ENCODE measurements at places on chromosomes 2 and 18. TPM values are rescaled to one million over a fixed set of nuclear protein-coding genes. Genes with fewer than 3 reads are reported as not detected.
A peak's percentile ranks its signal among the peaks of the same experiment; 100 is the strongest.

The VIL1 gene
- total RNA-seq, result not detected

The HOXD8 gene
- total RNA-seq, result not detected

The TGOLN2 gene
- 61.7 TPM for total RNA-seq

The C1QL2 gene
- total RNA-seq, result not detected

The ZNF892 gene
- 2.7 TPM for total RNA-seq

The PIAS2 gene
- 28.9 TPM for total RNA-seq

The ARL5A gene
- 45.5 TPM for total RNA-seq

The GPBAR1 gene
- total RNA-seq, result not detected

The HADHA gene
- 111 TPM for total RNA-seq

DNA sequence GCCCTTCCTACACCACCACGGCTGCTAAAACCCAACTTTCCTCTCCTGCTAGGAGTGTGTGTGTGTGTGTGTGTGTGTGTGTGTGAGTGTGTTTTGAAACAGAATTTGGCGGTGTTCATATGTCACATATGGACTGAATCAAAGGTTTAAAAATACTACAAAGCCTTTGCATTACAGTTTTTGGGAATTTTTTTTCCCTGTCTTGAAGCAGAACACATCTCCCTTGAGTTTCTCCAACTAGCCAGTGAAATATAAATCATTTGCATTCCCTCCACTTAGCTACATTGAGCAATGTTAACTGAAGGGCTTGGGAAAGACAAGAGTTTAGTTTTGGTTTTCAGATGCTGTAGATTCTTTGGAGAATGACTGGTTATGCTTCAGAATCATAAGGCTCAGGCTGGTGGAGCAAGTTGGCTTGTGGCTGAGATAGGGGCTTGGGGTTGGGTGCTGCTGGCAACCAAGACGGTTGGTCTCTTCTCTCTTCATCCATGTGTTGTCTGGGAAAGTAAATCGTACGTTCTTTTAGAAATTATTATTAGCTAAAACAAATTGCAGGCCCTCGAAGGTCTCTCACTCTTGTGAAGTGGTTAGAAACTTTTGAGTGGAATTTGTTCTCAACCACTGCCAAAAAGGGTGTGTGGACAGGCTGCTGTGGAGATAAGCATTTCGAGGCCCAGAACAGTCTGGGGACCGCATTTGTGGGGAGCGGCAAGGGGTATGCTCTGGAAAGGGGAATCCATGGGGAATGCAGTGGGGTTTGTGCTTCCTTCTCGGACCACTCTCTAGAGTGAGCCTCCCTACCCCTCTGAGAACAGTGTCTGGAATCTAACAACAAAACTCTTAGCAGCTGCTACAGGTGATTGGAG, 1.4 kb downstream of the NRP2 start:
- peak; percentile 79 for DNase-seq
- peak overlapping the region; percentile 90 for H3K27ac ChIP-seq
- peaks cover 7% of the 10 kb centered on the region for H3K36me3 ChIP-seq
- peak overlapping the region; percentile 90 for H3K4me3 ChIP-seq

DNA sequence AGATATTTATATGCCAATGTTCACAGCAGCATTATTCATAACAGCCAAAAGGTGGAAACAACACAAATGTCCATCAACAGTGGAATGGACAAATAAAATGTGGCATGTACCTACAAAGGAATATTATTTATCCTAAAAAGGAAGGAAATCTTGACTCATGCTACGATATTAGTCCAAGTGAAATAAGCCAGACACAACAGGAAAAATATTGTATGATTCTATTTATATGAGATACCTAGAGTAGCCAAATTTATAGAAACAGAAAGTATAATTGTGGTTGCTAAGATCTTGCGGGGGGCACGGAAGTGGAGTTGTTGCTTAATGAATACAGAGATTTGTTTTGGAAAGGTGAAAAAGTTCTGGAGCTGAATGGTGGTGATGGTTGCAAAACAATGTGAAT, 33.0 kb upstream of the CCDC150 start:
- H3K27me3 ChIP-seq, result no peaks in the 10 kb centered on the region
- H3K4me1 ChIP-seq, result peaks cover 7% of the 10 kb centered on the region
- H3K27ac ChIP-seq, result no peak overlapping the region

DNA sequence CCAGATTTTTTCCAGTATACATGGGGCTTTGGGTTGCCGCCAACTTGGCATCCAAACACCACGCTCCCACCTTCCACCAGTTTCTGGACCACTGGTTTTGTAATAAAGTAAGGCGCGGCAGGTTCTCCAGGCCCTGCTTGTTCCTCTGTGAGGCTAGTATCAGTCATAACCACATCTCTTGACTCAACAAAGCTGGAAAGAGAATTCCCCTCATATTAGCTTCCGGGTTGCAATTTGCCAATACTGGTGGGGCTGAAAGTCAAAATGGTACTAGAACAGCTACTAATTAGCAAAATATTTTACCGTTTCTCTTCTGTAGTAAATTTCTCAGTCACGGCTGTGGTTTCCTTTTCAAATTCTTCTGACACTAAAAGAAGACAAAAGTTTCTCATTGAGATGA, 25.0 kb downstream of the TTN start:
- no peak overlapping the region for H3K27ac ChIP-seq

GRCh38 chr2:110943070-110943634, 177.6 kb upstream of the BCL2L11 start:
- H3K36me3 ChIP-seq, result no peaks in the 10 kb centered on the region
- DNase-seq, result no peak
- no peak overlapping the region for H3K27ac ChIP-seq
- H3K4me3 ChIP-seq, result no peak overlapping the region
- no peaks in the 10 kb centered on the region for H3K4me1 ChIP-seq
- H3K27me3 ChIP-seq, result peaks cover 22% of the 10 kb centered on the region

GRCh38 chr2:979069-979928, 28.6 kb downstream of the SNTG2 start:
- no peaks in the 10 kb centered on the region for H3K27me3 ChIP-seq
- H3K36me3 ChIP-seq, result no peaks in the 10 kb centered on the region
- no peak for DNase-seq
- H3K4me3 ChIP-seq, result no peak overlapping the region

- H3K4me3 ChIP-seq, result no peak overlapping the region
- H3K27me3 ChIP-seq, result no peaks in the 10 kb centered on the region
- H3K27ac ChIP-seq, result no peak overlapping the region
- peaks cover 3% of the 10 kb centered on the region for H3K36me3 ChIP-seq
- no peak for DNase-seq
- no peaks in the 10 kb centered on the region for H3K4me1 ChIP-seq
These were observed 11.7 kb downstream of the PASK start for GRCh38 chr2:241137276-241138190.

GRCh38 chr2:46414701-46415100, 64.7 kb upstream of the TMEM247 start:
- H3K4me1 ChIP-seq, result peaks cover 2% of the 10 kb centered on the region
- H3K36me3 ChIP-seq, result no peaks in the 10 kb centered on the region
- H3K27me3 ChIP-seq, result no peaks in the 10 kb centered on the region
- DNase-seq, result no peak
- H3K27ac ChIP-seq, result no peak overlapping the region

DNA sequence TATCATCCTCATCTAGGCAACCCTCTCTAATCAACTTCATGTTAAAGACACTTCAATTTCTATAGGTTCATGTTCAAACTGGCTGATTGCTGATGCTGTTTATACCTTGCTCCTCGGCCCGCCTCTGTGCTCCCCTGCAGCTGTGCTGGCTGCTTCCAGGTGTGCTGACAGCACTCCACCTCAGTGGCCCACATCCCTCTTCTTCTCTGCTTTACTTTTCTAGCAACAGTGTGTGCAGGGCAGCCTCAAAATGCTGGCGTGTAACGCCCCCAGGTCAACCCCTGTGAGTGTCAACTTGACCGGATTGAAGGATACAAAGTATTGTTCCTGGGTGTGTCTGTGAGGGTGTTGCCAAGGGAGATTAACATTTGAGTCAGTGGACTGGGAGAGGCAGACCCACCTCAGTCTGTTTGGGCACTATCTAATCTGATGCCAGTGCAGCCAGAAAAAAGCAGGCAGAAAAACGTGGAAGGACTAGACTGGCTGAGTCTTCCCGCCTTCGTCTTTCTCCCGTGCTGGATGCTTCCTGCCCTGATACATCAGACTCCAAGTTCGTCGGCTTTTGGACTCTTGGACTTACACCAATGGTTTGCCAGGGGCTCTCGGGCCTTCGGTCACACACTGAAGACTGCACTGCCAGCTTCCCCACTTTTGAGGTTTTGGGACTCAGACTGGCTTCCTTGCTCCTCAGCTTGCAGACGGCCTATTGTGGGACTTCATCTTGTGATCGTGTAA, 94.7 kb downstream of the COL6A3 start:
- H3K36me3 ChIP-seq, result peaks cover 27% of the 10 kb centered on the region
- peak overlapping the region; percentile 95 for H3K27ac ChIP-seq
- DNase-seq, result no peak
- no peaks in the 10 kb centered on the region for H3K27me3 ChIP-seq
- no peak overlapping the region for H3K4me3 ChIP-seq

DNA sequence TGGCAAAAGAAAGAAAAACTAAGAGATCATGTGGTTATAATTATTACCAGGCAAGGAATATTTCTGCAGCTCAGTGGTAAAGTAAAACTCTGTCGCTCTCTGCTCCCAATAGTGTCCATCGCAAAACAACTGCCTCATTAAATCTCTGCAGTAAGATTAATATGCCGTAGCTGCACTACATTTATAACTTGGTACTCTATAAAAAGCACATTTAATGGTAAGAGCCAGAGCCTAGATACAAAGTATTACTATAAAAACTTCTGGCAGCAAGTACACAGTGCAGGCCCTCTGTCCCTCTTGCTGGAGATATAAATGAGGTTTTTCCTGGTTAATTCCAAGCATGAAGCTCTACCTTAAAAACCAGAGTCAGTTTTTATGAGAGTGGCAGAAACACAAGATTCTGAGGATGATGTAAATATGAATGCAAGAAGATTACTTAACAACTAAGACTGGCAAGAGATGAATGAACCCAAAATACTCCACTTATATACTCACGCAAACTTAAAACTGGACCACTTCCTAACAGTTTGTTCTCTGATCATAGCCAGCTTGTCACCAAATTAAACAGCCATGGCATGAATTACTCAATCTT, 25.5 kb downstream of the ZNF521 start:
- DNase-seq, result peak; percentile 6
- H3K4me1 ChIP-seq, result 0 out of 2 replicates have a peak, but pooled peaks cover 3% of the 10 kb centered on the region
- H3K27ac ChIP-seq, result no peak overlapping the region
- H3K36me3 ChIP-seq, result peaks cover 6% of the 10 kb centered on the region
- H3K27me3 ChIP-seq, result no peaks in the 10 kb centered on the region
- no peak overlapping the region for H3K4me3 ChIP-seq

GRCh38 chr2:147998203-147998602, 22.3 kb downstream of the ORC4 start:
- no peak overlapping the region for H3K27ac ChIP-seq
- no peak for DNase-seq
- H3K27me3 ChIP-seq, result no peaks in the 10 kb centered on the region
- no peak overlapping the region for H3K4me3 ChIP-seq
- H3K4me1 ChIP-seq, result 0 out of 2 replicates have a peak, but pooled peaks cover 3% of the 10 kb centered on the region
- peaks cover 6% of the 10 kb centered on the region for H3K36me3 ChIP-seq

- no peak overlapping the region for H3K4me3 ChIP-seq
- peaks cover 21% of the 10 kb centered on the region for H3K27me3 ChIP-seq
- DNase-seq, result no peak
- H3K27ac ChIP-seq, result no peak overlapping the region
- no peaks in the 10 kb centered on the region for H3K4me1 ChIP-seq
These were observed 45.3 kb downstream of the TNFRSF11A start for GRCh38 chr18:62370366-62370765.

DNA sequence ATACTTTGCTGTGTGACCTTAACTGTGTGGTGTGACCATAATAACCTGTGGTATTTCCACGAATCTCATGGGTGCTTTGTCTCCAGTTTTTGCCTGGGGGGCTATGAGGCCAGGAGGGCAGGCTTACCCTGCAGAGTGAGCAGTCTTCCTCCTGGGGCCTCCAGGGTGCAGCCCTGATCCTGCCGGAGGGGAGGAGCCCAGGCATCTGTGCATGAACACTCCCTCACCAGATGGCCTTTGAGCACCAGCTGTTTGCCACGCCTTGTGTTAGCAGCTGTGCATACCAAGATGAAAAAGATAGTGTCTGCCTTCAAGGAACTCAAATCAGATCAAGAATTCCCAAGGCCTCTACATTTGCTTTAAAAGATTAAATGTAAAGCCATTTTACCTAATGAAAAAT, 75.0 kb upstream of the RBM44 start:
- no peaks in the 10 kb centered on the region for H3K27me3 ChIP-seq
- H3K4me1 ChIP-seq, result peaks cover 14% of the 10 kb centered on the region
- peak; percentile 57 for DNase-seq
- no peak overlapping the region for H3K4me3 ChIP-seq

GRCh38 chr2:240814280-240814679, 5.7 kb downstream of the KIF1A start:
- no peak for DNase-seq
- H3K27me3 ChIP-seq, result peaks cover 26% of the 10 kb centered on the region
- H3K4me3 ChIP-seq, result no peak overlapping the region
- H3K36me3 ChIP-seq, result no peaks in the 10 kb centered on the region
- no peak overlapping the region for H3K27ac ChIP-seq

- DNase-seq, result no peak
- no peaks in the 10 kb centered on the region for H3K4me1 ChIP-seq
- peaks cover 31% of the 10 kb centered on the region for H3K27me3 ChIP-seq
- no peaks in the 10 kb centered on the region for H3K36me3 ChIP-seq
- H3K27ac ChIP-seq, result no peak overlapping the region
- H3K4me3 ChIP-seq, result no peak overlapping the region
These were observed 158.7 kb downstream of the CLIP4 start for GRCh38 chr2:29273685-29274611.

DNA sequence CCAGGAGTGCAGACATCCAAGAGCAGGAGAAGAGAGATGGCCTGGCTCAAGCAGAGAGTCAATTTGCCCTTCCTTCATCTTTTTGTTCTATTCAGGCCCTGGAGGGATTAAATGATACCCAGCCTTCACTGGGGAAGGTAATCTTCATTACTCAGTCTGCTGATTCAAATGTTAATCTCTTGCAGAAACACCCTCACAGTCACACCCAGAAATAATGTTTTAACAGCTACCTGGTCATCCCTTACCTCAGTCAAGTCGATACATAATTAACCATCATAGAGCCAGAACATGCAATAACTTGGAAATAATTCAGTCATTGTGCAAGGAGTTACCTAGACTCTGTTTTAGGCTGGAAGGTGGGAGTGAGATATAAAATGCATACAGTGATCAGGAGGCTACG, 163.7 kb upstream of the TNP1 start:
- no peak overlapping the region for H3K27ac ChIP-seq
- no peak for DNase-seq
- H3K27me3 ChIP-seq, result peaks cover under 1% of the 10 kb centered on the region
- no peak overlapping the region for H3K4me3 ChIP-seq
- H3K4me1 ChIP-seq, result no peaks in the 10 kb centered on the region

GRCh38 chr2:43057742-43058725, 168.4 kb downstream of the ZFP36L2 start:
- no peak overlapping the region for H3K4me3 ChIP-seq
- H3K27me3 ChIP-seq, result no peaks in the 10 kb centered on the region
- H3K4me1 ChIP-seq, result peaks cover 8% of the 10 kb centered on the region
- H3K36me3 ChIP-seq, result no peaks in the 10 kb centered on the region

DNA sequence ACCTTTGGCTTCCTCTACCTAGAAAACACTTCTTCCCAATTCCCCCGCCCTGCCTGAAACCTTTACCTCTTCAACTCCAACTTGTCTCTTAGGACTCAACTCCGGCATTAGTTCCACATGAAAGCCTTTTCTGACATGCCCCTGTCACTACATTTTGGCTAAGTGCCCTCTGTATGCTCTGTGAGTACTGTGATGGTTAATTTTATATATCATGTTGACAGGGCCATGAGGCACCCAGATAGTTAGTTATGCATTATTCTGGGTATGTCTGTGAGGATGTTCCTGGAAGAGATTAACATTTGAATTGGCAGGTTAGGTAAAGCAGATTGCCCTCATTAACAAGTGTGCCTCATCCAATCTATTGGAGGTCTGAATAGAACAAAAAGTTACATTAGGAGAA, 75.6 kb upstream of the NCKAP5 start:
- H3K27ac ChIP-seq, result no peak overlapping the region
- no peaks in the 10 kb centered on the region for H3K27me3 ChIP-seq
- no peak for DNase-seq
